ENCODE measurements at places on chromosomes 13 and 19. TPM values are rescaled to one million over a fixed set of nuclear protein-coding genes. Genes with fewer than 3 reads are reported as not detected.

DNA sequence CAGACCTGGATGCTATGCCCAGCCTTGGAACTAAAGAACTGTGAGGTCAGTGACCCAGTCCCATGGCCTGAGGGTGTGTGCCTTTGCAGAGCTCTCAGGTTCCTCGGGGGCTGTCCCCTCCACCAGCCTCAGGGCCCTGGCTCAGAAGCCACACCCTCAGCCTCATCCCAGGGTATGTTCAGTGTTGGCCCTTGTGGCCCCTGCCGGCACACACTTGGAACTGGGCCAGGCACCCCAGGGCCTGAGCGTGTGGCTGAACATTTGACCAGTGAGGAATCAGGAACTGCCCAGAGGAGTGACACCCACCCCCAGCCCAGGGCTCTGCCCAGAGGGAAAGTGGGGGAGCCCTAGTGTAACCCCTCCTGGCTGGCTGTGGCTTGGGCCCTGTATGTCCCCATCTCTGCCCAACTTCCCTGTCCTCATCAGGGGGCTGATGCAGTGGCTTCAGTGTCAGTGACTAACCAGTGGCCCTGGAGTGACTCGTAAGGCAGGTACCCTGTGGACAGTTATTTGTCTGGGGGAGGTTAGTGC is 10.0 kb downstream of the NKPD1 start:
- no peak for DNase-seq

Gene EPSTI1
- polyA plus RNA-seq: 27.2 TPM

Gene NALCN
- polyA plus RNA-seq: 0.48 TPM

Gene CFD
- polyA plus RNA-seq: 40.0 TPM

DNA sequence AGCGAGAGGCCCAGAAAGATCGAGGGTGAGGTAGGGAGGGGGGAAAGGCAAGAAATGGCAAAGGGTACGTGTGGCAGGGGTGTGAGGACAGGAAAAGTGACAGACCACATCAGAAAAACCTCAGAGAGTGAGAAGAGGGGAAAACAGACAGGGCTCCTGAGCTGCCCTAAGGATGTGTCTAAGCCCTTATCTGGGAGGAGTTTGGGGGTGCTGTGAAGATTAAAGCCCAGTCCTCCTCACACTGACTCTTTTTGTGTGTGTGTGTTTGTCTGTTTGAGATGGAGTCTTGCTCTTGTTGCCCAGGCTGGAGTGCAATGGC is 703 bp upstream of the PTH2 start:
- no peak for DNase-seq

DNA sequence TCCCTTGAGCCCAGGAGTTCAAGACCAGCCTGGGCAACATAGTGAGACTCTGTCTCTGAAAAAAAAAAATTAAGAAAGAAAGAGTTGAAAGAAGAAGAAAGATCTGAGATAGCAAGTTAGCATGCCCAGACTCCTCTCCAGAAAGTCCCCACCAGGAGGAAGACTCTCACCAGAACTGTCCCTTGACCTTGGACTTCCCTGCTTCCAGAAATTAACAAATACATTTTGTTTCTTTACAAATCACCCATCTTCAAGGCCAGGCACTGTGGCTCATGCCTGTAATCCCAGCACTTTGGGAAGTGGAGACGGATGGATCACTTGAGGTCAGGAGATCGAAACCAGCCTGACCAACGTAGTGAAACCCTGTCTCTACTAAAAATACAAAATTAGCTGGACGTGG is 44.3 kb upstream of the KLF2 start:
- DNase-seq: no peak

Gene ZNF235
- 7.7 TPM for polyA plus RNA-seq

DNA sequence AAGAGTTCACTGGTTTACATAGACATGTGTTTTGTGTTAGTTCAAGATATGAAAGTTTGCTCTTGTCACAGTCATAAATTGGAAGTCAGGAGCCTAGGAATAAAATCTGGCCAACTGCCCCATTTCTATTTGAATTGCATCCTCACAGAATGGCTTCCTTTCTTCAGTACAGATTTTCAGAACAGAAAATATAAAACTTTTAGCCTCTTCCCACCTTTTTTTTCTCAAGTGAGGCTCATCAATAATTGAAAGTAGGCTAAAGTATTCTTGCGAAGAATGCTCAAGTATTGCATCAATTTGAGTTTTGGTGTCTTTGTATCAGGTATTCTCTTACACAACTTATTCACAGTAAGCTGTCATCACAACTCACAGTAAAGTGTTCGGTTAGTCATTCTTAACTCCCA is 802.7 kb downstream of the PCDH9 start:
- DNase-seq: no peak

GRCh38 chr13:19345158-19345557 is 163.5 kb upstream of the TUBA3C start:
- no peak for DNase-seq

- DNase-seq: no peak
These were observed 439.4 kb upstream of the KLF12 start for GRCh38 chr13:74573654-74574053.

- DNase-seq: no peak
These were observed 133.5 kb downstream of the DNAJC15 start for GRCh38 chr13:43156916-43157315.

DNA sequence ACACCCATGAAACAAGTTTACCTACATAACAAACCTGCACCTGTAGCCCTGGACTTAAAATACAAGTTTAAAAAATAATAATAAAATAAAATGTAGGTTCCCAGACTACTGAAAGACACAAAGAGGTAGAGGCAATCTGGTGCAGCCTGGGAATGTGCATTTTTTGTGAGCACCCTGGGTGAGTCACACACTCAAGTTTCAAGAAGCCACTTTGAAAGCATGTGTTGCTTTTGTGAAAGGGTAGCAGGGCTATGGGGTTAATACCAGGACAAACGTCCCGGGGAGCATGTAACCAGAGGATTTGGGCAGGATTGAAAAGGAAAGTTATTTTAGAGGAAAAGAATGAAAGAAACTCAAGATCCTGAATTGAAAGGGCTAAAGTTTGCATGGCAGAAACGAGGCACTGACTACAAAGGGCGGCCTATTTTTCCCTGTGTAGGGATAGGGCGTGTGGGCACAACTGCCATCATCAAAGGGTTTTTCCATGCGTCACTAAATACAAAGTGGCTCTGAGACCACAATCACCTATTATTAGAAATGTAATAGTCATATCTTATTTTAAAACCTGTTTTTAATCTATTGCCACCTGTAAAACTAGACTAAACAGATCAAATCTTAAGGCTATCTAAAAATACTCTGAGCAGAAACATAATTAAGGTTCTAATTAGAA is 314.9 kb downstream of the COG6 start:
- no peak for DNase-seq

- DNase-seq: no peak
These were observed 66.1 kb downstream of the ZNF93 start for GRCh38 chr19:19966862-19967261.

Gene YJEFN3
- 37.1 TPM for polyA plus RNA-seq

DNA sequence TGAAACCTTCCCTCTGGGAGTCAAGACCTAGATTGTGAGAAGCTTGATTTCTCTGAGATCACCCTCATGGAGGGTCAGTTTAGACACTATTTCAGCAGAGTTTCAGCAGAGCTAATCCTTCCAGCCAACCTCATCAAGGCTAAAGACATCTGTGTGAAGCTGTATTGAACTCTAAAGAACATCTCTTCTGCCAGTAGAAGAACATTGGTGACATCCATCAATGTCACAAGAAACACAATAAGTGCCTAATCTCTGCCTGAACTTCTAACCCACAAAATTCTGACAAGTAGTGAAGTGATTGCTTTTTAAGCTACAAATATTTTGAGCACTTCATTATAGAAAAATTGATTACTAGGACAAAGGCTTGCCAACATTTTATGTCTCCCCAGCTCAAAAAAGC is 475.8 kb upstream of the PCDH20 start:
- DNase-seq: no peak

DNA sequence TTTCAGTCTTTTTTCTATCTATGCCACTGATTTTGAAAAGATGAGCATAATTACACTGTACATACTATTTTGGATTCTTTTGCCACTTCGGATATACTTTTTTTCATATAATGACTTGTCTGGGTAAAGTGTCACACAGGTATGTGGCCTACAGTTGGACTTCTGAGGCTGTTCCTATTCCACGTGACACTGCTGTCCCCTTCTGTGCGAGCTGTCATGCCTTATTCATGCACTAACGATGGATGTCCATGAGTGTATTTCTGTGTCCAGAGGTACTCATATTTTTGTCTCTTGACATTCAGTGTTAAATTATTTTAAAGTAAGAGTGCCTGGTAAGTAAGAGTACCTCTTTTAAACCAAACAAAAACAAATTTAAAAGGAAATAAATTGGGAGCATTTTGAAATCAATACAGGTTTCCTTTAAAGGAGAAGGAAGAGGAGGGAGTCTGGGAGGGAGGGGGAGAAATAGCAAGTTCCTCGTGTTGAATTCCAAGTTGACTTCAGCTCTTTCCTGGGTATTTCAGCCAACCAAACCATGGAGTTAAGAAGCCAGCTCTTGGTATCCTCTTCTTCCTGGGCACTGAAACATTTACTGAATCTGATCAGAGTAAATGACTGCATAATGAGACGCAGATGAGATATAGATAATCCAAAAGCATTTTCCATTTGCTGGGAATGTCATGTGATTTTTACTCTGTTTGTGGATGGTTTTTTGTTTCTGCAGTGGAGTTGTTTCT is 61.3 kb downstream of the TNFRSF19 start:
- no peak for DNase-seq

GRCh38 chr13:98582947-98583346 is 6.0 kb upstream of the STK24 start:
- DNase-seq: no peak

GRCh38 chr19:39179754-39180153 is 17.0 kb upstream of the NCCRP1 start:
- no peak for DNase-seq

DNA sequence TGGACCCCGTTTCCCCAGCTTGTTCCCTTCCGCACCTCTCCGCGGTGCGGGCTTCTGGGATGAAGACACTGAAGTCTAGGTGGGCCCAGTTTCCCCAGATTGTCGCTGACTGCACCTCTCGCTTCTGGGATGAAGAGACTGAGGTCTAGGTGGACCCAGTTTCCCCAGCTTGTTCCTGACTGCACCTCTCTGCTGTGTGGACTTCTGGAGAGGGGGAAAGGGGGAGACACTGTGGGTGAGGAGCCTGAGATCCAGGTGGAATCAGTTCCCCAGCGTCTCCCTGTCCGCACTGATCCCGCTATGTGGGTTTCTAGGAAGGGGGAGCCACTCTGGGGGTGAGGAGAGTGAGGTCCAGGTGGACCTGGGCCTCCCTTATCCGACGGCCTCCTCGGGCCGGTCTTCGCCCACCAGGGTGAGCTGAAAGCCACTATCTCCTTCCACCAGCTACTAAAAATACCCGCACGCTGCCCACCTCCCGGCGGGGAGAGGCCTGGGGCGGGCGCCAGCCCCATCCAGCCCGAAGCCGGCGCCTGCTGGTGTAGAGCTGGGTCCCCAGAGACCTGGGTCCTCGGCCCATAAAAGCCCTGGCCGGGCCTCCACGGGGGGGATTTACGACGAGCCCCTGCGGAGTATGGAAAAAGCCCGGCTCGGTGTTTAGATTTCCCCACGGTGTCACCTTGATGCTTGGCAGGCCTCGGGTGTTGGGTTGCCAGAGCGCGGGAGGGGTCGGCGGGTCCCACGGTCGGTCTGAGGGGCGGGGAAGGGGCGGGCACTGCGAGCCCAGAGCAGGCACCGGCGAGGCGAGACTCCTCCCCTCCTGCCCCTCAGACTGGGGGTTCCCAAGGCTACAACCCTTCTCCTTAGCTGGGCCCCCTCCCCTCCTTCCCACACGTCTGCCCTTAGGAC is 10.6 kb downstream of the FUT6 start:
- DNase-seq: no peak

GRCh38 chr13:74560325-74560724 is 426.1 kb upstream of the KLF12 start:
- no peak for DNase-seq

DNA sequence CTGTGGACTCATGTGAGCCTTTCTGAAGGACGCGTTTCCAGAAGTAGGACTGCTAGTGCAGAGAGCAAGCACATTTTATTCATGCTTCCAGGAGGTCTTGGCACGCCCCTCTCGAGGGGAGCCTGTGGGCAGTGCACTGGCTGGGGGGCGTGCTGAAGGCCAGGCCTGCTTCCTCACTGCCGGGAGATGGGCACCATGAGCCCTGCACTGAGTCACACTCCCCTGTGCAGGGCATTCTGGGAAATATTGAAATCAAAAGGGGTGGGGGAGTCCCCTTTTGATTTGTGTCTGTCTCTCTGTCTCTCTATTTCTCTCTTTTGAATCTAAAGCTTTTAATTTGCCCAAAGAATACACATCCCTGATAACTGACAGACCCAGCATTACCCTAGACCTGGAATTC is 34.0 kb downstream of the DPF1 start:
- no peak for DNase-seq

Gene NEK5
- 0.34 TPM for polyA plus RNA-seq

DNA sequence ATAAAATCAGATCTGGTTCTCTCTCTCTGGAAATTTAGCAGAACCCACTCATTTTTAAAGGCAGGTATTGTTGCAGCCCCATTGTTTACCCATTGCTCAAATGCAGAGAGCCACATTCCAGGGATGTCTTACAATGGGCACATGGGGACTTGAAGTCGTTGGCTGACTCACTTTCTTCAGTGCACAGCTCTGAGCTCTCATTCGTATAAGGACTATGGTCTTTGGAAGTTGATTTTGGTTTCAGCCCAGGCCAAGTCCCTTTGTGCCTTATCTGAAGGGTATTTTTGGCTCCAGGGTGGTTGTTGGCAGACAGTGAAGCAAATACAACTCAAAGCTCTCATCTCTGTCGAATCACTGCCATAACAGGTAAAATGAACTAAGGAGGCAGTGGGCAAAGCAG is 47.3 kb upstream of the CLDN10 start:
- DNase-seq: no peak

Gene CEACAM20
- 0.05 TPM for polyA plus RNA-seq

GRCh38 chr19:611481-611868 is 21.8 kb downstream of the HCN2 start:
- DNase-seq: no peak

DNA sequence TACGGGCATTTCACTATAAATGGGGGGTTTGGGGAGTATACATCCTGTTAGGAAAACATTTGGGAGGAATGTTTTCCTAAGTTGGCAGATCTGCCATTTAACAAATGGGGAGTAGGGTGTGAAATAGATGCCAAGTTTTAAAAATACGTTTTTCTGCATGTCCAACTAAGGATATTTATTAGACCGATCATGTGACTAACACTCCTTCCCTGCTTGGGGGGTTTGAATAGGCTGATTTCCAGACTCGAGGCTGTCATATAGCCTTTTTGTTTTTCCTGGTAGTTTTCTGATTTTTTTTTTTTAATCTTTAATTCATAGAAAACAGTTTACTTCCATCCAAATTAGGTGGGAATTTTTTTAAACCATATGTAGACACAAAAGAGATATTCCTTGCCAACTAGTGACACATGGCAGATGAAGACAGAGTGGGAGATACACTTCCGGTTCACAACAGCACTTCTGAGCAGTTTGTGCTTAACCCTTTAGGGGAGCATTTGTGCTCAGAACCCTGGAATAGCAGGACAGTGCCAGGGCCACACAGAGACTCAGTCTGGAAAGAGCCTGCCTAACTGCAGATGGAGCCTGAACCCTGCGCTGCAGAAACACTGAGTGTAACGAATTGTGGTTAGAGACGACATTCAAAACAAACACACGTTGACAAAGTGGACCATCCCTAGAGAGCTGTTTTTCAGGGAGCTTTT is 5.6 kb upstream of the GATAD2A start:
- DNase-seq: no peak

Measured in thymus (tissue), 14 donors.